ENCODE measurements at places on chromosomes 12 and 14.

DNA sequence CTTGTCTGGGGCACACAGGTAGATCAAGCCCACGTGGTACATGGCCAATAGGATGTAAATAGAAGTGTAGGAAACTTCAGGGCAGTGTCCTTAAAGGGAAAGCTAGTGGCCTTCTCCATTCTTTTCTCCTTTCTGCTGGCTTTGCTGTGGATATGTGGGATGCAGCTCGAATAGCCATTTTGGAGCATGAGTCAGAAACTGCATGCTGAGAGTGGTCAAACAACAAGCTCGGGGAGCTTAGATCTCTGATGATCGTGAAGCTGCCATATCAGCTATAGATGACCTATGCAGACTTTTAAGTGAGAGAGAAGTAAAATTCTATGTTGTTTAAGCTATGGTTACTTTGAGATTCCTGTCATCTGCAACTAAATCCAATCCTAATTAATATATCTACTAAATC lies 241.3 kb upstream of the DAAM1 start:
- DNase-seq = no peak

- DNase-seq = no peak
Observed at GRCh38 chr12:117046011-117046369, 53.2 kb downstream of the TESC start.

DNA sequence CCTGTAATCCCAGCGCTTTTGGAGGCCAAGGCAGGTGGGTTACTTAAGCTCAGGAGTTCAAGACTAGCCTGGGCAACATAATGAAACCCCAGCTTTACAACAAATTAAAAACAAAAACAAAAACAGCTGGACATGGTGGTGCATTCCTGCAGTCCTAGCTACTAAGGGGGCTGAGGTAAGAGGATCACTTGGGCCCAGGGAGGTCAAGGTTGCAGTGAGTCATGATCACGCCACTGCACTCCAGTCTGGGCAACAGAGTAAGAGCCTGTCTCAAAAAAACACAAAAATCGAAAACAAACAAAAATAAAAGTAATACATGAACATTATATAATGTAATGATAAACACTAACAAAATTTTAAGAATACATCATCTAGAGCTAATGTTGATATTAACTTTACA lies 46.2 kb upstream of the GRIP1 start:
- no peak for DNase-seq

DNA sequence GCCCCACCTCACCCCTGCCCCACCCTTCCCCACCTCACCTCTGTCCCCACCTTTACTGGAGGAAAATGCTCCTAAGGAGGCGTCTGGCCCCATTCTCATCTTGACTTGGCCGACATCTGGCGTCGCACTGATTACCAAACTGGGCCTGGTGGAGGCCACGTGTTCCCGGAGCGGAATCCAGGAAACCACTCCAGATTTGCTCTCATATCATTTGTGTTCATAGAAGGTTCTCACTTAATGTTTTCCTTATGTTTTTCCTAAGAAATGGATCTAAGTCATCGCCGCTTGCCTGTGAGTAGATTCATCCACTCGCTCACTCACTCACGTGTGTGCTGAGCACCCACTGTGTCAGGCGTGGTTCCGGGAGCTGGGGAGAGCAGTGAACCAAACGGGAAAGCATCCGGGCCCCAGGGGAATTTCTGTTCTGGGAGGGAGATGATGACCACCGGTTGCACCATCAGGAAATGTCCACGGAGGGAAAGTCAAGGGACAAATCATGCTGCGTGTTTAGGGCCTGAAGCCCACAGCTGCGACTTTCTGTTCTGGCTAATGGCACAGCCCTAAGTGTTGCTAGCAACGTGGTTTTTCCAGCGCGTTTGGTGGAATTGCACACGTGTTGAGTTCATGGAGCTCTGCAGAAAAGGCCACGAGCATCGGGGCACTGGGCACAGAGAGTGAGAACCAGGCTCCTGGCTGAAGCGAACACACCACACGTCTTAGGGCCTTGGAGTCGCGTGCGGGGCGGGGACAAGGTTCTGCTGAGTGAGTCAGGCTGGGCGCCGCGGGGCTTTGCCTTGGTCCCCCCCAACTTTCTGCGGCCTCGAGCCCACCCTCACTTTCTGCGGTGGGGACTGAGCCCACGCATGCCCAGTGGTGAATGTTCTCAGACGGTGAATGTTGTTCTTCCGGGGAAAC lies 57.7 kb downstream of the ADGRD1 start:
- no peak for DNase-seq

DNA sequence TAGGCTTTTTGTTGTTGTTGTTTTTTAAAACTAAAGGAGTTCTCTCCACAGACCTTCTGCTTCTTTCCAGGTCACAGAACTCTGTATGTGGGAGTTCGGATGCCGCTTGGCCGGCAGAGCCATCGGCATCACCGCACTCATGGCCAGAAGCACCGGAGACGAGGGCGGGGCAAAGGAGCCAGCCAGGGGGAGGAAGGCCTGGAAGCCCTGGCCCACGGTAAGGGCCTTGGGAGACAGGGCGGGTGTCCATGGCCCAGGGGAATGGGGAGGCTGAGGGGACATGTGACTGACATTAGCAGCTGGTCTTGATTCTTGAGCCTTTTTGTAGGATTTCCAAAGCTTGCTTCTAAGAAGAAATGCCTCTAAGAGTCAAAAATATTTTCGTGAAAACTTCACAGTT lies 26.2 kb downstream of the SLC4A8 start:
- DNase-seq = no peak

GRCh38 chr12:1418144-1418543 lies 176.2 kb downstream of the FBXL14 start:
- no peak for DNase-seq

DNA sequence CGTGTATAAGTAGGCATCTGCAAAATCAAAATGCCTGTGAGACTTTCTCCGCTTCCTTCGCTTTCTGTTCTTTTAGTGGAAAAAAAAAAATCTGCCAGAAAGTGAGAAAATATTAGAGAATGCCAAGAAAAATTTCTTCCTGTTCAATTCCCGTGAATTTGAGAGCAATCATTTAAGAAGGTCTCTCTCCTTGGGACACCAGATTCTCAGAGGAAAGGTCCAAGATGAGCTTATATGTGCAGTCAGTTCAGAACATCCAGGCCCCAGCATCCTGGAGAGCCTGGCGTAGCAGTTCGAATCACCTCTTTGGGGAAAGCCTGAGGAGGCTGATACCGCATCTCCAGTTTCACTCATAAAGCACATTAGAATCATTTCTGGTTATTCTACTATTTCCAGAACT lies 912.8 kb downstream of the GALC start:
- no peak for DNase-seq

- no peak for DNase-seq
Observed at GRCh38 chr12:4158306-4158705, 115.3 kb upstream of the CCND2 start.

DNA sequence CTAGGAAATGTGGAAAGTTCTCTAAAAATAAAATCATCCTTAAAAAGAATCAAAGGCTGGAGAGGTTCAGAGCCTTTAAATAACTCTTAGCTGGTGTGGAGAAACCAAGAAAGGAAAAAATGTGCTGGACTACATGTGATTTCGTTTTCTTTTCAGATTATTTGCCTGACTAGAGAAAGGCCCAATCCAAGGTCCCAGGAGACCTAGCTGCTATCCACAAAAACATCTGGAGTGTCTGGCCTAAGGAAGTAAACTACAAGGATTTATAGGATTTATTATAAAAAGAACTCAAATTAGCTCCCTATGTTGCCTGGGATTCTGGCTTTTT lies 774 bp upstream of the TMEM30B start:
- no peak for DNase-seq

DNA sequence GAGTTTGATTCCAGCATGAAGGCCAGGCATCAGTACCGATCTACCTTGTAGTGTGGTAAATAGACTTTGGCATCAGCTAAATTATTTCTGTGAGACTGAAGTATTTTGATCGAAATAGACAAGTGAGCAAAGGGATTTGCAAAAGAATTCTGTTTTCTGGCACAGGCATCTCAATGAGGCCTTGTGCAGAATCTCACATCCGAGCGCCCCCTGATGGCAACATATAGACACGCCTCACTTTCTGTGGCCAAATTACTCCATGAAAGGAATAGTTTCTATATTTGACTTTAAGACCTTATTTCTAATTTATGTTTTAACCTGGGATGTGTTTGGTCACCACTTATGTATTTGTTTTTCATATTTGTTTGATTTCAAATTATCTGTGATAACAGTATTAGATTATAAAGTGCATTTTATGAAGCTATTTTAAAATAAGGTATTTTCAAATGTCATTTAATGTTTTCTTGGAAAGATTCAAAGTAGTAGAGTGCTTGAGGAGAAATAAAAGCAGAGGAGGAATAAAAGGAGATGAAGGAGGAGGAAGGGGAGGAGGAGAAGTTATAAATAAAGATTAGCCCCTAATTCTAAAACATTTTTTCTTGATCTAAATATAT lies 731.9 kb downstream of the NRXN3 start:
- no peak for DNase-seq

GRCh38 chr12:116698116-116698515 lies 39.8 kb downstream of the SPRING1 start:
- DNase-seq = no peak

DNA sequence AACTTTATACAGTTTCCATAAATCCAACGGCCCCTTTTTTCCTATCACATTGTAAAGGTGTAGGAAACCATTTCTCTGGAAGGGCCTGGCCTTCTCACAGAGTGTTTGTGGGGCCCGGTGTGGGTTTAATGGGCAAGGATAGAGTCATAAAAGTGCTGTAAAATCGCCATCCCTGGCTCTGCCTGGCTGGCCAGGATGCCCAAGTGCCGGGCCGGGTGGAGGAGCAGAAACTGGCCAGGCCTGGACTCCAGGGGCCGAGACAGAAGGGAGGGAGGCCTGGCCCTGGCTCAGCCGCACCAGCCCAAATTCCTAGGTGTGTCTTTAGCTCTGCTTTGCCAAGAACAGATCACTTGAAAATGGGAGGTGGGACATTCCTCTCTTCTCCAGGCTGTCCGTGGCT lies 77.1 kb upstream of the DICER1 start:
- no peak for DNase-seq

GRCh38 chr14:87285506-87285905 lies 707.5 kb downstream of the GALC start:
- DNase-seq = no peak

- no peak for DNase-seq
Observed at GRCh38 chr12:122563361-122563760, 36.3 kb downstream of the KNTC1 start.

- DNase-seq = no peak
Observed at GRCh38 chr12:131176926-131177325, 223.2 kb downstream of the ADGRD1 start.

Measured in breast epithelium (tissue), 4 donors.